Suprapubic skin (tissue), 4 donors: ENCODE measurements at places on chromosomes 6 and 20.

GRCh38 chr20:58545565-58546415, 30.6 kb upstream of the APCDD1L start:
- H3K4me3 ChIP-seq, result no peak overlapping the region
- no peaks in the 10 kb centered on the region for H3K36me3 ChIP-seq
- peaks cover 4% of the 10 kb centered on the region for H3K27me3 ChIP-seq
- DNase-seq, result no peak
- H3K4me1 ChIP-seq, result no peaks in the 10 kb centered on the region

DNA sequence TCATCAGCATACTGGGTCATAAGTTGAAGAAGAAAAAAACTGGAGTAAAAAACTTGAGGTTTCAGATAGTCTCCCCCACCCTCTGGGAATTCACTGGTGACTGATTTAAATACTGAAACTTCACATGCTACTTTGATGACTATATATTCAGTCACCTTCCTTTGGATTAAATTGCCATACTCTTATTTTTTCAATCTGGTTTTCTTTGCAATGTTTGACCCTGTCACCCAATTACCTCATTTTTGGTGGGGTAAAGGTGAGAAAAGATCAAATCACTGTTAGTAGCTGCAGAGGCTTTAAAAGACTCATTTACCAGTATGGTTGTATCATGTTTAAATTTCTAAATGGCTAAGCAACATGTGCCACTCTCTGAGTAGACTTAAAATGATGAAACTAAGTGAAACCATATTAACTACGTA, 862.7 kb upstream of the FLRT3 start:
- no peak for DNase-seq
- no peaks in the 10 kb centered on the region for H3K4me1 ChIP-seq
- no peaks in the 10 kb centered on the region for H3K36me3 ChIP-seq
- no peak overlapping the region for H3K4me3 ChIP-seq

GRCh38 chr6:36276581-36277536, 7.0 kb downstream of the PNPLA1 start:
- DNase-seq, result no peak
- H3K36me3 ChIP-seq, result no peaks in the 10 kb centered on the region
- no peak overlapping the region for H3K27ac ChIP-seq
- no peak overlapping the region for H3K4me3 ChIP-seq

DNA sequence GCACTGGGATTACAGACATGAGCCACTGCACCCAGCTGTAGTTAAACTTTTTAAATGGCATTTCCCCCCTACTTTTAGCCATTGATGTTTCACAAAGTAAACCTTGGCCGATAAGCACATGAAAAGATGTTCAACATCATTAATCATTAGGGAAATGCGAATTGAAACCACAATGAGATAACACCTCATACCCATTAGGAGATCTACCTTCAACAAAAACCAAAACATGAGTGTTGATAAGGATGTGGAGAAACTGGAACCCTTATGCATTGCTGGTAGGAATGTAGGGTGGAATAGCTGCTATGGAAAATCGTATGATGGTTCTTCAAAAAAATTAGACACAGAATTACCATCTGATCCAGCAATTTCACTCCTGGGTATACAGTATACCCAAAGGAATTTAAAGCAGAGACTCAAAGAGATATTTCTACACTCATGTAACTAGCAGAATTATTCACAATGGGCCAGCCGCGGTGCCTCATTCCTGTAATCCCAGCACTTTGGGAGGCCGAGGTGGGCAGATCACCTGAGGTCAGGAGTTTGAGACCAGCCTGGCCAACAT, 286.5 kb upstream of the JARID2 start:
- no peak overlapping the region for H3K4me3 ChIP-seq
- H3K27me3 ChIP-seq, result no peaks in the 10 kb centered on the region
- H3K4me1 ChIP-seq, result no peaks in the 10 kb centered on the region
- H3K27ac ChIP-seq, result no peak overlapping the region
- no peaks in the 10 kb centered on the region for H3K36me3 ChIP-seq

DNA sequence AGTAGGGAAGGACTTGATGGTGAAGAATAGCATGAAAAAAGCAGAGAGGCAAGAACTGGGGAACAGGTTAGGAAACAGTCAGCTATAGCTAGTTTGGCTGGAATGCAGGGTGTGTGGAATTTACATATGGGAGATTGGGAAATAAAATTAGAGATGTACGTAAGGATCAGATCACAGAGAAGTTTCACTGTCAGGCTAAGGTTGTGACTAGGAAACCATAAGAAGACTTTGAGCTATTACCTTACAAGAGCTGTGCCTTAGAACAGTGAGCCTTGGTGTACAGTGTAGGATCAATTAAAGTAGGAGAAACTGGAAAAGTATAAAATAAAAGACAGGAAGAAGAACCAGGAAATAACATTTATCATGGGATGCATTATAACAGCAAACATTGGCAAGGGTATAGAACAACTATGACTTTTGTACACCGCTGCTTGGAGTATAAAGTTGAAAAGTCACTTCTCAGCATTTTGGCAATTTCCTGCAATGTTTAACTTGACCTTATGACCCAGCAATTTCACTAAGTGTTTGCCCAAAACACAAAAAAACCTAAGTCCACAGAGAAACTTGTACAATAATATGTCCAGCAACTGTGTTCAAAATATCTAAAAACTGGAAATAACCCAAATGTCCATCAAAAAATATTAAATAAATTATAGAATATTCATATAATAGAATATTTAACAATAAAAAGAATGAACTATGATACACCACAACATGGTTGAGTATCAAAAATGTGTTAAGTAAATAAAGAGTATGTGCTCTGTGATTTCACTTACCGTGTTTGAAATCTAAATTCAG, 31.2 kb upstream of the SPTLC3 start:
- no peaks in the 10 kb centered on the region for H3K4me1 ChIP-seq
- H3K36me3 ChIP-seq, result no peaks in the 10 kb centered on the region
- no peak overlapping the region for H3K4me3 ChIP-seq
- H3K27me3 ChIP-seq, result no peaks in the 10 kb centered on the region
- H3K27ac ChIP-seq, result peak overlapping the region; percentile 38

GRCh38 chr20:63947638-63948456, 8.4 kb downstream of the UCKL1 start:
- H3K27ac ChIP-seq, result peak overlapping the region; percentile 29
- peaks cover 67% of the 10 kb centered on the region for H3K4me1 ChIP-seq
- DNase-seq, result no peak
- peaks cover 37% of the 10 kb centered on the region for H3K36me3 ChIP-seq
- H3K27me3 ChIP-seq, result no peaks in the 10 kb centered on the region
- H3K4me3 ChIP-seq, result peak overlapping the region; percentile 32

DNA sequence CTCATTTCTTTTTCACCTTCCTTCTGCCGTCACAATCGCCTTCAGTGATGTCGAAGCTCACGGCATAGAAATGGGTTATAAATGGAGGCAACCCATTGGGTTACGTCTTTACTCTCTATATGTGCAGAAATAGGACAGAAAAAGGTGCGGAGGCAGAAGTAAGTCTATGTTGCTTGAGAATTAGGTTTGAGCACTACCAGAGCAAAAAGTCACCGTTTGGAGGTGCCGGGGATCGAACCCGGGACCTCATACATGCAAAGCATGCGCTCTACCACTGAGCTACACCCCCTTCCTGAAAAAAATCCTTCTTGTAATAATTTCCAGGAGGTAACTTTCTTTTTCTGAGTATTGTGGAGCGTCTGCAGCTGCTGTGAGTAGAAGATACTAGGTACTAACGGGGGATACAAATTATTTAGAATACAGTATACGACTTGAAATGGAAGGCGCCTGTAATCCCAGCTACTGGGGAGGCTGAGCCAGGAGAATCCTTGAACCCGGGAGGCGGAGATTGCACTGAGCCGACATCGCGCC, 134.2 kb downstream of the TRIM27 start:
- H3K27me3 ChIP-seq, result peaks cover 98% of the 10 kb centered on the region
- H3K36me3 ChIP-seq, result no peaks in the 10 kb centered on the region
- DNase-seq, result no peak

GRCh38 chr6:24710519-24711303, 8.2 kb downstream of the C6orf62 start:
- H3K27me3 ChIP-seq, result no peaks in the 10 kb centered on the region
- peaks cover 56% of the 10 kb centered on the region for H3K4me1 ChIP-seq
- no peak overlapping the region for H3K4me3 ChIP-seq
- DNase-seq, result no peak
- no peak overlapping the region for H3K27ac ChIP-seq
- H3K36me3 ChIP-seq, result peaks cover 99% of the 10 kb centered on the region

GRCh38 chr6:96675597-96675996, 112.7 kb downstream of the FHL5 start:
- H3K27ac ChIP-seq, result no peak overlapping the region
- no peaks in the 10 kb centered on the region for H3K27me3 ChIP-seq
- no peaks in the 10 kb centered on the region for H3K36me3 ChIP-seq
- no peak for DNase-seq
- H3K4me3 ChIP-seq, result no peak overlapping the region

GRCh38 chr20:40651151-40651550, 37.9 kb downstream of the MAFB start:
- H3K4me3 ChIP-seq, result no peak overlapping the region
- H3K4me1 ChIP-seq, result peaks cover 46% of the 10 kb centered on the region
- no peak overlapping the region for H3K27ac ChIP-seq
- H3K27me3 ChIP-seq, result no peaks in the 10 kb centered on the region

- no peak overlapping the region for H3K27ac ChIP-seq
- no peak for DNase-seq
- peaks cover 4% of the 10 kb centered on the region for H3K27me3 ChIP-seq
- H3K4me3 ChIP-seq, result no peak overlapping the region
- H3K36me3 ChIP-seq, result no peaks in the 10 kb centered on the region
These were observed 68.0 kb downstream of the OLIG3 start for GRCh38 chr6:137426007-137426689.

DNA sequence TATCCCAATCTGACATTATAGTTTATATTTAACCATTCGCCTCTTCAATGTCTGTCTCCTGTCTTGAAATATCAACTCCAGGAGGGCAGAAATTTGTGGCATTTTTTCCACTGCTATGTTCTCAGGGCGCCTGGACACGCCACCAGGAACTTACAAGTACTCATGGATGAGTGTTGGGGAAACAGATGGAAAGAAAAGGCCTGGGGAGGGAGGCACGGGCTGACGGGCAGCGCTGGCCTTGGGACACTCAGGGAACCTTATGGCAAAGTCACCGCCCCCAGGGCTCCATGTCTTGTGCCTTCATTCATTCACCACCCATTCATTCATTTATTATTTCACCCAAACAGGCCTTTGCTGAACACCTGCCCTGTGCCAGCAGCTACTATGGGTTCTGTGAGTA, 222.9 kb downstream of the PREX1 start:
- peak; percentile 14 for DNase-seq
- no peaks in the 10 kb centered on the region for H3K36me3 ChIP-seq
- H3K27me3 ChIP-seq, result peaks cover 15% of the 10 kb centered on the region
